ENCODE measurements at places on chromosomes 7 and 10.

DNA sequence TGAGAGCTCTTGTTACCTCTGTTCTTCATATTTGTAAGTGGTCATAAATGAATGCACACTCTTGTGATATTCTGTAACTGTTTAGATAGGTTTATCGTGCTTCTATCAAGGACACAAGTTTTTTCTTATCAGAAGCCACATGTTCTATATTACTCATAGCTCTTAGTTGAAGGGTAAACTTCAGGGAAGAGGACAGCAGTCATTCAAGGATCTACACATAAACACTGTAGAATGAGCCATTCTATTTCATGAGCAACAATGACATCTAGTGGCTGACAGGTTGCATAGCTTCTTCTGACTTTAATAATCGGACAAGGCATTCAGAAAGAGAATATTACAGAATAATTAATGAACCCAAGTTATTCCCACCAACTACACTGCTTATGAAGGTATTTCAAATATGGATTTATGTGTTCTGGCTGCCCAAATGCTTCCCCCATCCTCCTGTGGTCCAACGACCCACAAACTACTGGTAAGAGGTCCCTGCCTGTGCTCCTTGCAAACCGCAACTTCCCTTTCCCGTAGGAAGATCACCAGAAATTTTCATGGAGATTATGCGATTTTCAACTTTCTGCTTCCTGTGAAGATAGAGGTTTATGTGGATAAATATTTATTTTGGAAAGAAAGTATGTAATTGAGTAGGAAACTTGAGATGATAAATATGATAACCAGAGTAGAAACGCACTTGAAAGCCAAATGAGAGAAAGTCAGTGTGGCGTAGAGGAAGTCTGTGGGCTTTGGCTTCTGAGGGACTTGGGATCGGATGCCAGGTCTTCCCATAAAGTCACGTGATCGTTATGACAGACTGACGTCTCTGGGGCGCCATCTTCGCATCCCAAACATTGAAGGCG is 16.8 kb upstream of the ABCB5 start:
- peak; percentile 52 for DNase-seq

- DNase-seq = no peak
These were observed 20.3 kb upstream of the LANCL2 start for GRCh38 chr7:55344840-55345239.

DNA sequence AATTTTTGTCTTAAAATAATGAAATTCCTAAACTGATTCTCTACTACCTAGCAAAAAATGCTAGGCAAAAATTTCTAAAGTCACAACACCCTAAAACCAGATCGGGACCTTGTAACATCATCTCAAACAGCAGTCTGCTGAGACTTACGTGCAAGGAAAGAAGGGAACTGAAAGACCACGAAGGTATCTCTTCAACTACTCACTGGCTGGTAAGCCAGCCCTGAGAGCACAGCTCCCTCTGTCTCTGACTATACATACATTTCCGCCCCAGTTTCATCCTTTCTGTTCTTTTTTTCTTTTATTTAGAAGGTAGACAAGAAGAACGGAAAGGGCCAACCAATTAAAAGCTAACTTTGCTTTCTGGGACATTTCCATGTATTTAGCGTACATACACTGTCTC is 15.6 kb downstream of the SORCS1 start:
- no peak for DNase-seq

DNA sequence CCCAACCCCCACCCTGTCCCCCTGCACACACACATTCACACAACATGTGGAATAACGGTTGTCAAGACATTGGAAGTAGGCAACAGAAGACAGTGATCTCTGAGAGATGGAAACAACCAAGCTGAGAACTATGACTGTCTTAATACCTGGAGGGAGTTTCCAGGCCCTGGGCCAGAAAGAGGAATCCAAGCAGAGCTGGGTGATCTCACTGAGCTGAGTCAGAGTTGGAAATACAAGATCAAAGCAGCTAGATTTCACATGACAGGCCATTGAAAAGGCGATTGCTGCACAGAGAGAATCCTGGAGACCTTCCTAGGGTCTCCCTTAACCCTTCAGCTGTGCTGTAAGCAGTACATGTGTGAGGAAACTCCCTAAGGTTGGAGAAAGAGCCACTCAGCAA is 165.8 kb upstream of the PRSS1 start:
- peak; percentile 97 for DNase-seq

- DNase-seq = no peak
These were observed 203.4 kb downstream of the RAPGEF5 start for GRCh38 chr7:22153432-22154142.

- DNase-seq = no peak
These were observed 269.3 kb upstream of the LRRTM3 start for GRCh38 chr10:66656499-66656898.

DNA sequence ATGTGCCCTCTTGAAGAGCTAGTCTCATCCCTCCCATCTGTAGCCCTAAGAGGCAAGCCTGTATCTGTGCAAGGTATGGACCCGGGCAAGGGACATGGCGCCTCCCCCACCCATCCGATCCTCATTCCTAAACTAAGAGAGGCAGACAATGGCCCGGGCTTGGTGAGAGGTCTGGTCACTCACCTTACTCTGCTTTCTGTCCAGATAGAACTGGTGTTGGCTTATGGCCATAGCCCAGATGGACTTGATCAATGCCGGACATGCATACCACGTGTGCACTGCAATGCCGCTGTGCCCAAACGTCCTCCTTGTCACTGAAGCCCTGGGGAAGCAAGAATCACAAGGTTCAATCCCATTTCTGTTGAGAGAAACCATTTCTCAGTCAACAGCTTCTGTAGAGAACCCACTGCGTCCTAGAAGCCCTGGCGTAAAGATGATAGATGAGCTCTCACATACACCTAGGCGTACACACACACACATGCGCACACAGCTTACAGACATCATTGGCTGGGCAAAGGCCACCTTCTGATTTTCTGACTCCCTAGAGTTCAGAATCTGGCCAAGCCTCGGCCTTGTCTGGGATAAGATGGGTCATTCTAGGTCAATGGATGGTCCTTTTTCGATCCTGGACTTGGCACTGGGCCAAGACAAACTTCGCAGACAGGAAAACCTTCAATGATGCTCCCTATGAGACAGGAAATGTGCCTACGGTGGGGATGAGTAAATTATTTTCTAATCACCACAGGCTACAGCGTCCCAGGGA is 114.6 kb downstream of the PRPF18 start:
- no peak for DNase-seq

GRCh38 chr7:74254858-74255379 is 720 bp upstream of the RFC2 start:
- no peak for DNase-seq

GRCh38 chr7:23893176-23893941 is 183.3 kb downstream of the STK31 start:
- no peak for DNase-seq

DNA sequence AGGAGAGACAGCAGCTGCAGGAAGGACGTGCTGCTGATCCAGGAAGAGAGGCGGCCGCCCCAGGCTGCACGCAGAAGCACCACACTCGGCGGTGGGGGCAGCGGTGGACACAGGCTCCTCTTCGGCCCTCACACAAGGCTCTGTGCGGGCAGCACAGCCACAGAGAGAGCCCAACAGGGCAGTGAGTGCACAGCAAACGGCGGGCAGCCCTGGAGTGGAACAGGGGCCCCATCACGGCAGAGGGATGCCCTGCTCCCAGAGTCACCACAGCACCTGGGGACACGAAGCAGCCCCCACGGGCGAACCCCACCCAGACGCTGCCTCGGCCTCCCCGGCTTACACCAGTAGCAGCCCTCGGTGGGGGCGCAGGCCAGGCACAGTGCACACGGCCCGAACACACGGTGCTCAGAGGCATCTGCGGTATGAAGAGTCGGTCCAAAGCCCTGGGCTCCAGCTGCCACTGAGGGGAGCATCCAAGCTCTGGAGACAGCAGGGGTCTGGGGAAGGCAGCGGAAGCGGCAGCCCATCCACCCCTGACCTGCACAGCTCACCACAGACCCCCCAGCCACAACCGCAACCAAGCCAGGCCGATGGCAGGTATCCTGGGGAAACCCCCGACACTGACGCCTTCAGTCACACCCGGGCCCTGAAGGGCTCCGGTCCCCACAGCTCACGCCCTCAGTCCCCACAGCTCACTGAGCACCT is 16.8 kb downstream of the NUDT1 start:
- DNase-seq = no peak

DNA sequence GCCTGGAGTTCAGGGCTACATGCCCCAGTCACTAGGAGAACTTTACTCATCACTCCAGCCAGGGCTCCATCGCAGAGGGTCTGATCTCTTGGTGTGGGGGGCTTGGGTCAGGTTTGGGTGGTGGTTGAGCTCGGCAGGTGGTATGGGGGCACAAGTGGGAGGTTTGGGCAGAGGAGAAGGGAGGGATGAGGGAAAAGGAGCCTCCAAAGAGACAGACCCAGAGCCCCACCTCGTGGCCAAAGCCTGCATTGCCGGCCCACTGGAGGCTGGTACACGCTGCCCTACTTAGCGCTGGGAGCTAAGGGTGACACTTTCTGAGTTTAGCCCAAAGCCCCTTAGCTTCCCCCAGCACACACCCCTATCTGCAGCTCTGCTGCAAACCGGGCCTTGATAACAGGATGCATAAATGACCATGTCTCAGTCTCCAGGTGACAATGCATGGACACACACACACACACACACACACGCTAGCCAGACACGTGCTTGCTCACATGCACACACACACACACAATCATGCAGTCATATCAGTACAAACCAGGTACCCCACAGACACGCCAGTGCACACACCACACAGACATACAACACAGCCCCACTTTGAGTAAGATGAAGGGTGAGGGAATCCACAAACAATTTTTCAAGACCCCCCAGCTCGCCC is 14.7 kb downstream of the LZTS2 start:
- no peak for DNase-seq

DNA sequence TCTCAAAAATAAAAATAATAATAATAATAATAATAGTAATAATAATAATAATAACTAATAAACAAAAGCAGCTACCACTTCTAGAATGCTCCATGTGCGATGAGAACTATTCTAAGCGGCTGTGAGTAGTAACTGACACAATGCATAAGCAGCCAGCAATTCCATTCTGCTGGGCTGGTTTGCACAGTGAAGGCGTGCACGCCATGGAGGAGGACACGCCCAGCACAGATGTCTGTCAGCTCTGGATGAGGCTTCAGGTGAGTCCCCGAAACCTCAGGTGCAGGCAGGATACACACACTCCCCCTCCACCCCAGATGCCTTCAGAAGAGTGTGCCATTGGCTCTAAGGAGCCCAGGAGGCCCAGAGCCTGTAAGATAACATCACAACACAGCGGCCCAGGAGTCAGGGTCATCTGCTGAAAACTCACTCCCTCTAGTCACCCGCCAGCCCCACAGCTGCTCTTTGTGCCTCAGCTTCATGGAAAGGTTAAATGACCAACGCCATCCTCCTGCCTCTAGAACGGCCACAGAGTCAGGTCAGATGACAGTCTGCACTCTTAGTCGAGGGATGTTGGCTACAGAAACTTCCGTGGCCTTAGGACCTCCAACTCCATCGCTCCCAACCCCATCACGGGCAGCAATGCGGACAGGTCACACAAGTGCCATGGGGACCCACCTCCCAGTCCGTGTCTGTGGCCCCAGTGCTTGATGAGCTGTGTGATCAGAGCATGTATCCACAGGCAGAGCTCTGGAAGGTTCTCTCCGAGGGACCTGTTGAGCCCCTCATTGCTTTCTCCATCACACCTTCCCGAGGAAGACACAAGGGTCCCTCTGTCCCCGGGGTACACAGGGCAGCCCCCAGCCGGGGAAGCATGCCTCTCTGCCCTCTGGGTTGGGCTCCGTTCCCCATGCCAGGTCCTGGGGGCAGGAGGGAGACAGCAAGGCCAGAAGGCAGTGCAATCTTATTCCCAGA is 103.9 kb downstream of the CTBP2 start:
- no peak for DNase-seq
